ENCODE measurements at places on chromosomes 7 and 10.

GRCh38 chr7:27424749-27425148 is 182.1 kb downstream of the EVX1 start:
- DNase-seq, result no peak

- DNase-seq, result no peak
These were observed 49.8 kb downstream of the EPDR1 start for GRCh38 chr7:37970211-37970610.

DNA sequence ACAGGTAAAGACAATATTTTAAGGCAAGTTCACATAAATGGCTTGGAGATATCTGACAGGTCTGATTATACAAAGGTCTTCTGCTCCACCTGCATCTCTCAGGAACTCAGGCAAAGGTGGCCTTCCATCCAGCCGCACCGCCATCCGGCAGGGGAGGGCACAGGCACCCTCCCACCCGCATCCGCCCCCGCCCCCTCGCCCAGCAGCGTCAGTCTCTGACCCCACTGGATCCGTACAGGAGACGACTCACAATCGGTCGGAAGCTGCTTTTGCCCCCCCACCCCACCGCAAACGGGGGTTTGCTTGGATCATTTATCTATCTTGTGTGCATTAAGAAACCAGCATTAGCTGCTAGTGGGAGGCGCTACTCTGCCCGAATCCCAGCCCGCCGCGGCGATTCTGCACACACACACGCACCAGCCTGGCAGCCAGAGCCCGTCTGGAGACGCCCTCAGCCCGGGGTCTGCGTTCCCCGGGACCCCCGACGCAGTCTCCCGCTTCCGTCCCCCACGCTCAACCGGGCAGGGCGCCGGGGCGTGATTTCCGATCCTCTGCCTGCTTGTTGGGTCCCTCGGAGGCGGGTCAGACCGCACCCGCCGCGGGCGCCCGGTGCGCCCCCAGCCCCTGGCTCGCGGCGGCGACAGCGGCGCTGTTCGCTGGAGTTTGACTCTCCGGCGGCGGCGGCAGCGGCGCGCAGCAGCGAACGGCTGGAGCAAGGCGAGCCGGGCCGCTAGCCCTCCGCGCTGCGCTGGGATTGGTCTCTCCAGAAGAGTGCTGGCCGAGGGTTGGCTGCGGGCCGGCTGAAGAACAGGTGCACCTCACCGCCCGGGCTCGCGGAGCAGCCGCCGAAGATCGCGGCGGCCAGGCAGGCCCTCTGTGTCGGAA is 820 bp upstream of the NRG3 start:
- peak; percentile 90 for DNase-seq

- no peak for DNase-seq
These were observed 454.2 kb upstream of the KLF6 start for GRCh38 chr10:4239186-4239585.

DNA sequence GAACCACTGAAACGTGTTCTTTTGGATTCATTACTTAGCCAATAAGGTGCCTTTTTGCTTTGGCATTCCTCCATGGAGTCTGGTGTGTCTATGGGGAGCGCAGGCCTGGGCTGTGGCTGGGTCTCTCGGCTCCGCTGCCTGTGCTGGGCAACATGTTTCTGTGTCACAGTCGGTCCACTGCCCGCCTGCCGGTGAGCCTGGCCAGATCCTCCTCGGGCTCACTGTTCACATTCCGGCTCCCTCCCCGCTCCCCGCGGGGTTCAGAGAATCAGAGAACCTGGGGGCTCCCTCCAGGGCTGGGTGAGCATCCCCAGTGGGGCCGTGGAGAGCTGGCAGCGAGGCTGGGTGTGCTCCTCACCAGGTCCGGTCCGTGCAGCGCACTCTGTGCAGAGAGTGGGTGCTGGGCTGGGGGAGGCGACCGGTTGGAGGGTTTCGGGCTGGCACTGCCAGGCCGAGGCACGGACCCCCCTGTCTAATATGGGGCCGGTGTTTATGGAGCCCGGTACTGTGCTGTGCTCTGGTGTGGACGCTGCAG is 70.4 kb downstream of the INPP5A start:
- DNase-seq, result no peak

- DNase-seq, result no peak
These were observed 24.8 kb upstream of the ZNF800 start for GRCh38 chr7:127417346-127417745.

- no peak for DNase-seq
These were observed 128.5 kb upstream of the TNS3 start for GRCh38 chr7:47710201-47710935.

DNA sequence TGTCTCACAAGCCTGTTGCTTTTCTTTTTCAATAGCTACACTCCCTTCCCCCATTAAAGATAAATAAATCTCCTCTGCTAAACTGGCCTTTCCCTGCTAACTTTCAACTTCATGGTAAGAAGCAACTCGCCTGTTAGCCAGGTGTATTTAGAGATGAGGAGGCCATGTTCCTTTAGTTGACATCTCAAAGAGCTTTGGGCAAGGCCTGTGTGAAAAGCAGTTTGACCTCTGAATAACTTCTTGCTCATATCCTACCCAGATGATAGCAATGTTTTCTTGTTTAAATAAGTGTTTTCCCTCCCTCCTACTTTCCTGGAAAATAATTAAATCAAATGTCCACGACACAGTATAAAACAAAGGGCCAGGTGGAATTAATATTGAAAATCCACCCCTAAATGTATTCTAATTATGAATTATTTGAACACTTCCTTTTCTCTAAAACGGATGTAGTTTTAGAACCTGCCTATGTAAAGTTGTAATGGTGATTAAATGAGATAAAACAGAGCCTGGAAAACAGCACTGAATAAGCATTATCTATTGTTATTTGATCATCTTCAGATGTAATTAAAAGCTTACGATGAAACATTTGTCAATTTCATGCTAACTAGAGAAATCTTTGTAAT is 78.5 kb downstream of the HGF start:
- no peak for DNase-seq

- peak; percentile 34 for DNase-seq
These were observed 57.6 kb upstream of the ANTXRL start for GRCh38 chr10:46229144-46229563.

DNA sequence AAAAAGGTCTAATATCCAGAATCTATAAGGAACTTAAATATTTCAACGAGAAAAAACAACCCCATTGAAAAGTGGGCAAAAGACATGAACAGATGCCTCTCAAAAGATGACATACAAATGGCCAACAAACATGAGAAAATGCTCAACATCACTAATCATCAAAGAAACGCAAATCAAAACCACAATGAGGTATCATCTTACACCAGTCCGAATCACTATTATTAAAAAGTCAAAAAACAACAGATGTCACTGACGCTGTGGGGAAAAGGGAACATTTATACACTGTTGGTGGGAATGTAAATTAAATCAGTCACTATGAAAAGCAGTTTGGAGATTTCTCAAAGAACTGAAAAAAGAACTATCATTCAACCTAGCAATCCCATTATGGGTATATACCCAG is 6.0 kb downstream of the VWDE start:
- DNase-seq, result no peak

DNA sequence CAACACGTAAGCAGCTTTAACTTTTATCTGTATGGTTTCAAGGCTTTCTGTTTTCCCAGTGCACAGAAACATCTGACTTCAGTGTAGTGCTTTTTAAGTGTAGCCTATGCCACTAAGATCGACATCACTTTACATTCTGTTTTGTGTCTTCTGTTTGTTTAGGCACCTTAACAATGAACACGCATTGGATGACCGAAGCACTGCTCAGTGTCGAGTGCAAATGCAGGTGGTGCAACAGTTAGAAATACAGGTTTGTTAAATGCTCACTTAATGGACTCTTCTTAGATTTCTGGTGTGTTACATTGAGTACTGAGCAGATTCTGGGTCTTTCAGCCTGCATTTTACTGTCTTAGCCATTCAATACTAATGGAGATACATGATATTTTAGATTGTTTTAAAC is 237.4 kb downstream of the FOXP2 start:
- no peak for DNase-seq

DNA sequence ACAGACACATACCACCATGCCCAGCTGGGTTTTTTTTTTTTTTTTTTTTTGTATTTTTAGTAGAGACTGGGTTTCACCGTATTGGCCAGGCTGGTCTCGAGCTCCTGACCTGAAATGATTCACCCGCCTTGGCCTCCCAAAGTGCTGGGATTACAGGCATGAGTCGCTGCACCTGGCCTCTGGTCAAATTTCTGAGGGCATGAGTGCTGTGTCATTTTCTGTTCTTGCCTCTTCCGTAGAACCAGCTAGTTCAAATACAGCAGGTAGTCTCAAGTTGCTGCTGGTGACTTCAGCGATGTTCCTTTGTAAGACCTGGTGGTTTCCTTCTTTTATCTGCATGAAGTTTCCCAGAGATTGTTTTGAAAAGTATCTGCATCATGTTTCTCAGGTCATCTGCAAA is 134.8 kb upstream of the SHH start:
- DNase-seq, result no peak

DNA sequence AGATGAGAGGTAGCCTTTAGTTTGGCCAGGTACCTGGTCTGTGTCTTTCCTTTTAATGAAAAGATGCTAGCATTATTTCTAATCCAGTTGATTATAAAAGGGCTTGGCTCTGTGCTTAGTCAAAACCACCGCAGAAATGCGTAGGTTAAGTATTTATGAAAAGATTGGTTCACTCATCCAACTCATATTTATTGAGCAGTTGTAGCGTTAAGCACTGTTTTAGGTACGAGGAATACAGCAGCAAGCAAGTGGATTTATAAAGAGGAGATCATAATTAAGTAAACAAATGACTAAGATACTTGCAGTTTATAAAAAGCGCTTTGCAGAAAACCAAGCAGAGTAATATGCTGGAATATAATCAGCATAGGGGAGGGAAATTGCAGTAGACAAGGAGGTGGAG is 129.8 kb downstream of the PPP1R17 start:
- DNase-seq, result no peak

DNA sequence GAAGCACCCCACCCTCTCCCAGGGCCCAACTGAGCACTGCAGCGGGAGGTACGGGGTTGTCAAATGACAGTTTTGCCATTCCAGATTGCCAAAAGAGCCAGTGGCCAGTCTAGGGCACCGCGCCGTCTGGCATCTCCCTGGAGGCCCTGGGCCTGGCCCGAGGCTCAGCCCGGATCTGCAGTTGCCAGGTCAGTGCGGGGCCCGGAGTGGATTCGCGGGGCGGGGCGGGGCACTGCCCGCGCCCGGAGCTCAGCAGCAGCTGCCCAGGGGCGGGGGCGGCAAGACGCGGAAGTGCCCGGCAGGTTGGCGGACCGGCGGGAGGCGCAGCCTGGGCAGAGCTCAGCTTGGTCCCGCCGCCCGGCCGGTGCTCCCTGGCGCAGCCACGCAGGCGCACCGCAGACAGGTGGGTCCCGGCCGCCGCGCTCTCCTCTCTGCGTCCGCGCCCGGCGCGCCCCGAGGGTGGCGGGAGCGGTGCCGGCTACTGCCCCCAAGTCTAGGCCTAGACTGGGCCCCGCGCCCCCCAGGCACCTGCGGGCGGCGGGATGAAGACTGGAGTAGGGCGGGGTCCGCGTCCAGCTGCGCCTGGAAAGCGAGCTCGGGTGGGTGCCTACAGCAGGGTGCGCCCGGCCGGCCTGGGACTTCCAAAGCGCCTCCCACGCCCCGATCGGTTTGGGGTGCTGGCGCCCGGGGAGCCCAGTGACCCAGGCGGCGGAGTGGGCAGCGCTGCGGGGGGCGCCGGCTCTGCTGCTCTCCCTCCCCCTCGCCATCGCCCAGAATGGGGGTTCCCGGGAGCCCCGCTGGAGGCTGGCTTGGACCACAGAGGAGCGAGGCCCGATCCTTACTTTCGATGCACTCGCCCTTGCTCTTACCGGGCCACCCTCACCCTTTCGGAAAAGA is at the start of gene IRF5:
Gene IRF5, plus strand, starts transcription at position 281 of the 897 bp plus-strand sequence. CDS start 4,155 bp downstream, outside the sequence.
- DNase-seq, result peak; percentile 88

DNA sequence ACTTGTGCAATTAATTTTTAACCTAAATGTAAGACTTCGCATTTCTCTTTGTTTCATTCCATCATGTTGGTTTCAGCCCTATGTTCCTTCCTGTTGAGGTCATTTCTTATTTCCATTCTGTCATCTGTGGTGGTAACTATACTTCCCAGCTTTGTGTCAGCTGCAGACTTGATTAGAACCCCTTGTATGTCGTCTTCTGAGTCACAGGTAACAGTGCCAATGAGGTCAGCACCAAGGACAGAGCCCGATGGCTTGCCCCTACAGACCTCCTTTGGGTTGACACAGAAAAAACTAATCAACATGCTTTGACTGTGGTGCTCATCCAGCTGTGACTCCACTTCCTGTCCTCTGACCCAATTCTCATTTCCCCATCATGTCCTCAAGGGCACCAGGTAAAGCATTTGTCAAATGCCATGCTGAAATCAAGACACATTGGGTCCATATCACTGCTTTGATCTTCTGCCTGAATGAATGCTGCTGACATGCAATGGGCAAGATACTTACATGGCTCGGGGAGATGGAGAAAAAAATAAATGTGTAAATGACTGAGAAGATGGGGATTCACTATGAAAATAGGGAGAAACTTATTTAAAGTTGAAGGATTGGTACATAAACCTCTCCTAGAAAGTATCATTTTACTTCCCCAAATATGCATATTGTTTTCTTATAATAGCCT is 25.6 kb upstream of the CRTAC1 start:
- DNase-seq, result no peak

DNA sequence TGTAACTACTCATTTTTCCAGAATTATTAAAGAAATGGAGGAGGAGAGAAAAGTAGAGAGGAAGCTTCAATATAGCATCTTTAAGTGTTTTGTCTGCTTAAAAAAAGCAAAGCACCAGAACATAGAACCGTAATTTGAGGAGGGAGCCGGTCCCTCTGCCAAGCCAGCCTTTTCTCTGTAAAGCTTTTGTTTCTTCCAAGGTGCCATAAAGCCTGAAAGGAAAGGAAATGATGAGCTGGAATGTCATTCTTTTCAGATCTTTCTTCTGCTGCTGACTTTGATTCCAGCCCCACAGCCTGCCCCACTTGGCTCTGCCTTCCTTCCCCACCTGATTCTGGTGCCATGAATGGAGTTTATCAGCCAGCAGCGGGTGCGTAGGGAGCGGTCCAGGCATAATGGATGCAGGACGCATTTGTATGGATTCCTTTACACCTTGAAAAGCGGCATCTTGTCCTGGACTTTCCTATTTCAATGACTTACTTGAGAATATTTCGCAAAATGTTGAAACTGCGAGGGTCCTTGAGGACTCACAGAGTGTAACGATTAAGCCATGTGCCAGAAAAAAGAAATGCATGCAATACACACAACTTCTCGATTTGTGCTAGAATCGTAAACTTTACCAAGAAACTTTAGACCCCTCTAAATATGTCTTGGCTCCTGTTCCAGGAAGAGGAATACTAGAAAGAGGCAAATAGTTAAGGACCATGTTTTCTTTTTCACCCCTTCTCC is 569.5 kb upstream of the MGMT start:
- no peak for DNase-seq

GRCh38 chr7:88789480-88790064 is 6.0 kb downstream of the TEX47 start:
- no peak for DNase-seq

DNA sequence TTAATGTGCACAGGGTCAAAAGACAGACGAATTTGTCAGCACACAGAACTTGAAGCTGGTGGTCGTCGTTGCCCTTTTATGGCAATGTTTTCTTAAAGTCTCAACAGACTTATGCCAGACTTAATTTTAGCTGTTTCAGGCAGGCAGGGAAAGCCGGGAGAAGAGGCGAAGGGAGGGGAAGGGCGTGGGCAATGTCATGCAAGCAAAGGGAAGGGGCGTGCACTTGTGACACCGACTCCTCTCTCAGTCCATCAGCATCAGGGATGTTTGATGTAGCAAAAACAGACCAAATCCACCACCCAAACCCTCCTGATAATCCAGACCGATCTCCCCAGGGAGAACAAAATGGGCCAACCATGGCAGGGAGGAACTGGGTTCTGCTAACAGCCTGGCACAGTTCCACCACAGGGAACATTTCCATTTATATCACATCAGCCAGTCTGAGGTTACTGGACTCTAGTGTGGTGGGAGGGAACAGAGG is 118.1 kb upstream of the RHEB start:
- DNase-seq, result no peak

All from upper lobe of right lung (tissue), 1 donor.